ENCODE measurements at places on chromosomes 6 and 20. TPM values are rescaled to one million over a fixed set of nuclear protein-coding genes. Genes with fewer than 3 reads are reported as not detected.

The TREML2 gene
- total RNA-seq = not detected

The ELOVL4 gene
- total RNA-seq = 5.6 TPM

The GGTLC1 gene
- not detected for total RNA-seq

The XKR7 gene
- not detected for total RNA-seq

The HLA-G gene
- 0.14 TPM for total RNA-seq

The IMPG1 gene
- total RNA-seq = not detected

The LY86 gene
- total RNA-seq = not detected

The PPT2 gene
- 50.2 TPM for total RNA-seq

The TREM1 gene
- 2.7 TPM for total RNA-seq

The AURKA gene
- 5.8 TPM for total RNA-seq

The ELOVL2 gene
- total RNA-seq = 3.9 TPM

The GPLD1 gene
- 0.14 TPM for total RNA-seq

The GSTA3 gene
- not detected for total RNA-seq

The SENP6 gene
- 59.0 TPM for total RNA-seq

The GPR6 gene
- not detected for total RNA-seq

The HLA-DRA gene
- total RNA-seq = not detected

The PI16 gene
- total RNA-seq = 0.43 TPM

The METTL24 gene
- total RNA-seq = 0.43 TPM

The STXBP5 gene
- 40.4 TPM for total RNA-seq

The MOG gene
- not detected for total RNA-seq

The MMP24 gene
- 0.14 TPM for total RNA-seq

Data from smooth muscle cell of bladder (primary cell).